Stimulated activated CD8-positive, alpha-beta memory T cell treated with anti-CD3 and anti-CD28 coated beads, Interleukin-15, amount 100 ng/mL, for 24 hours (primary cell): ENCODE measurements at places on chromosomes 5 and 9.

GRCh38 chr5:110865400-110866094, 126.7 kb downstream of the SLC25A46 start:
- no peak for DNase-seq

GRCh38 chr5:6607559-6607936, 25.3 kb downstream of the NSUN2 start:
- DNase-seq: no peak

- DNase-seq: no peak
Observed at GRCh38 chr9:1231998-1232919, 182.1 kb downstream of the DMRT2 start.

DNA sequence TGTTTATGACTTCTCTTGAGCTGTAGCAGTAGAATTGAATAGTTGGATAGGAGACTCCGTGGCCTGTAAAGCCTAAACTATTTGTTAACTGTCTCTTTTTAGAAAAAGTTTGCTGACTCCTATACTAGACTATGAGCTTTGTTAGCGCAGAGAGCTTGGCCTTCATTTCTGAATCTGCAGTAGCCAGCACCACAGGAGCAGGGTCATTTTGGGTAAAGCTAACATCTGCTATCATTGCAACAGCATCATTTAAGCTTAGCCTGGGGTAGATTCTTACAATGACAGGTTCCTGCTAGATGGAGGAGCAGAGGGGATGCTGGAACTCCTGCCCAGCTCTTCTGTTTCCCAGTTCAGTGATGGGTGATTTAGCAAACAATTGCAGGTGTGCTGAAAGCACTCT, 133.7 kb upstream of the ASTN2 start:
- DNase-seq: no peak

DNA sequence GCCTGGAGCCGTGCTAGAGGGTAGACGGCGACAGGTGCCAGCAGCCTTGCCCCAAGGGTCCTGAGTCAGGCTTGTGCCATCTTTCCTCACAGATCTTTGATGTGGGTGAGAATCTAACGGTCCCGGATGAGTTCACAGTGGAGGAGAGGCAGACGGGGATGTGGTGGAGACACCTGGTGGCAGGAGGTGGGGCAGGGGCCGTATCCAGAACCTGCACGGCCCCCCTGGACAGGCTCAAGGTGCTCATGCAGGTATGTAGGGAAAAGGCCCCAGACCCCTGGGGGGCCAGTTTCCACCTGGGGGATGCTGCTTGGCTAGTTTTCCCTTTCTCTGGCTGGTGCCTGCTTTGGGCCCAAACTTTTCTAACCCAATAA, 24.0 kb downstream of the PTGES2 start:
- no peak for DNase-seq

GRCh38 chr9:70881333-70881732, 240.1 kb downstream of the TRPM3 start:
- no peak for DNase-seq

DNA sequence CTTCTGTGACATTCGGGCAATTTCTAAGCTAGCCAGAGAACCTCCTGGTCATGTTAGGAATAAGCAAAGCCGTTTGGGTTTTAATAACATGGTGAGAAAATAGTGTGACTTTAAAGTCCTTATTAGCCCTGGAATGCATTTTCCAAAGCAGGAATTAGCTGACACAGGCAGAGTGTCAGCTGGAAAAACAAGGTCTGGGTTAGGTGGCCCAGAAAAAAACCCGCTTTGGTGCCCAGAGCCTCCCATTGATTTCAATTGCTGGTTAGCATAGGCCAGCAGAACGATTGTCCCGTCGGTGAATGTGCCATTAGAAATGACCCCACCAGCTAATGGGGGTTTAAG, 62.1 kb upstream of the CPEB4 start:
- DNase-seq: no peak

DNA sequence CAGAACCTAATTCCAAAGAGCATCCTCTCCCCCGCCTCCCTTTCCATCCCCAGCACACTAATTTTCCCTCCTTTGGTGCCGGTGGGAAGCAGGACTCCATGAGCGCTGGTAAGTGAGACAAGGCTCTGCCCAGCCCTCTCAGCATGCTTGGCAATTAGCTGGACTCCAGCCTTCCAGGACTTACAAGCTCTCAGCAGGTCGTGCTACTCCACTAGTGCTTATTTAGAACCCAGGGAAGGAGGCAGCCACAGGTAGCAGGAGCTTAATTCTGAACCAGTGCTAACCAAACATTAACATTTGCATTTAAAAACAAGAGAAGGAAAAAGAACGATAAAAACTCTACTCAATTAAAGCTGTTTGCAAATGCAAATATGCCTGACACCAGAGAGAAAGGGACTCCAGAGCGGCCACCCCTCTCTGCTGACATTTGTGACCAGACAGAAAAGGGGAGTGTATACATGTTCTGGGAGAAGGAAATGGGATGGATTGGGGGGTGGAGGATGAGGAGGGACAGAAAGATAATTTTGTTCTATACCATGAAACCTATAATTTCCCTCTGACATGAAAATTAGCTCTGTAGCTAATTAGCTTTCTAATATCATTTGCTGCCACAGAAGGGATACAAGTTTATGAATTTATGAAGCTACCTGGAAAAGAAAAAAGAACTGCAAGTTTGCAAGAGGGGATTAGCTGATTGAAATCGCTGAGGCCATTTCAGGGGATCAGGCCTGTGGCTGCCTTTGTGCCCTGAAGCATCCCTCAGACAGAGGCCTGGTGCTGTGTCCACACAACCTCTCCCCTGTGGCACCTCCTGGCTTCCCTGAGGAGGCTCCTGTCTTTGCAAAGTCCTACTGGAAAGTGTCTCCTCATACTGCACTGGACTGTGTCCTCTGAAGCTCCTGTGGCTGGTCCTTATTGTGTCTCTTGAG, 266.3 kb downstream of the SEC61B start:
- DNase-seq: no peak

GRCh38 chr9:113293285-113293878, 9.8 kb downstream of the RNF183 start:
- DNase-seq: no peak

DNA sequence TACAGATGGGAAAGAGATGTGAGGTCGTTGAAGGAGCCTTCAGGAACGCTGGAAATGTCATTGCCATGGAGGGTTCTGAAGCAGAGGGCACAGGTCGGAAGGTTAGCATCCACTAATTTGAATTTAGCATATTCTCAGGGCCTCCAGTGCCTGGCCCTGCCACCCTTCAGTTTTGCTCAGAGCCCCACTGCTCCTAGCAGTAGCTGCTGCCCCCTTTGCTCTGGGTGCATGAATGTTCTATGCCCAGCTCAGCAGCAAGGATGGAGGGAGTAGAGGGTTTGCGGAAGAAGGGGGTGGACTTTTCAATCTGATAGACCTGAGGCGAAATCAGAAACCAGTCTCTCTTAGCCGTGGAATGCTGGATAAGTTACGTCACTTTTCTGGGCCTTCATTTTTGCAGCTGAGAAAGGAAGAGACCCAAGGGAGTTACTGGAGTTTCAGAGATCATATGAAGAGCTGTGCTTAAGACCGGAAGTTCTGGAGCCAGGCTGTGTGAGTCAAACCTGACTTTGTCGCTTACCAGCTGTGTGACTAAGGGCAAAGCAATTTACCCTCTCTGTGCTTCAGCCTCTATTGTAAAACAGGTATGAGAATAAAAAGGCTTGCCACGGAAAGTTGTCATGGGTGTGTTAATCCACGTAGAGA, 133.2 kb upstream of the PANK3 start:
- DNase-seq: no peak

DNA sequence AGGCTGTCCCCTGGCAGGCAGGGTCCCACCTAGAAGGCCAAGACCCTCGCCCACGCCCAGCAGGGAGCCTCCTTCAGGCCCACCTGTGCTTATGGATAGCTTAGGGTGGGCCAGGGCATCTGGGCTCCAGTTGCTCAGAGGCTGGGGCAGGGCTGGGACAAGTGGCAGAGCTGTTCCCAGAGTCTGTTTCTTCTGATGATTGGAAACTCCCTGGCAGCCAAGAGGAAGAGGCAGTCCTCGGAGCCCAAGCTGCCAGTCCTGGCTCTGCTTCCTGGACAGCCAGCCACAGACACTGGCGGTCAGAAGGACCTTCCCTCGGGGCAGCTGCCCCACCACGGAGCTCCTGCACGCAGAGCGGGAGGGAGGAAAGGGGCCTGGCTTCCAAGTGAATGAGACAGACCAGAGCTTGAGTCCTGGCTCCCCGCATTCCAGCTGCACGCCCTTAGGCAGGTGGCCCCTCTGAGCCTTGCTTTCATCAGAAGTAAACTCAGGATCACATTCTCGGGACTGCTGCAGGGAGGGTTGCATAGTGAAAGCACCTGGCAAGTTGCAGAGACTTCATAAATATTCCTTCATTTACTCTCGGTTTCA, 37.9 kb upstream of the GABRP start:
- DNase-seq: no peak

DNA sequence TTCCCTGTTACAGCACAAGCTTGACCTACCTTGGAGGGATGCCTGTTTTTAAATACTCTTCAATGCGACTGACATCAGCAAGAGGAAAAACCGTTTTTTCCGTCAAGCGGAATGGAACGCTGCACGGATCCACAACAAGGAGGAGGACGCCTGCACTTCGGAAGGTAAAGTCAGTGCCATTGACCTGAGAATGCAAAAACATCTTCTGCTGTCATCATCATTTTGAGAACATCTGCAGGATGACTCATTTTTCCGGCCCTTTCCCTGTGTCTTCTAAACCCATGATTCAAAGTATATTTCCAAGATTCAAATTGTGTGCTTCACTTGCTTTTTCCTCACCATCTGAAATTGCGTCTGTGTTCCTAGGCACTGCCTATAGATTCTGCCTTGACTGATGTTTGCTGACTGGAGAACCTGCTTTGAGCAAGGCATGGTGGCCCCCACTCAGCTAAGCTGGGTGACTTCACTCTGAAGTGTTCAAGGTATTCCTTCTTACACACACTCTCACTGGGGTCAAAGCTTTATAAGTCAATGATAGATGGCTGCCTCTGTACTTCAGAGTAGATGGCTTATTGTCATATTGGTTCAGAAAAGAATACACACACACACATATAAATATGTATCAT, 78.1 kb downstream of the CEMIP2 start:
- no peak for DNase-seq

DNA sequence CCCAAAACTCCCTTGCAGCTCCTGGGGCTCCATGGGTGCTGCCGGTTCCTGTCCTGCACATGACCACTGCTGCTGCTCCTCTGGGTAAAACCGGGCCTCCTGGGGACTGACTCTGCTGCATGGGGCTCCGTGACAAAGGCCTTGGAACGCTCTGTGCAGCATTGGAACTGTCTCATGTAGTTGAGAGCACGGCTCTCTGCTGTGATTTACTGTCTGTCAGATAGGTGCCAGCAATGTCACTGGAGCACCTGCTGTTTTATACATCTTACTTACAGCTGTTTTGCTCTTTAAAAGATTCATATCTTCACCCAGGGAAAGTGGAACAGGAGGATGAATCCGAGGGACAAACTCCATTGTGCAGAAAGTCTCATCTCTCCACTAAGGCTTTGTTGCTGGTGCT, 138.1 kb downstream of the YIPF5 start:
- DNase-seq: no peak

GRCh38 chr5:68739752-68740151, 354.1 kb upstream of the SLC30A5 start:
- no peak for DNase-seq

DNA sequence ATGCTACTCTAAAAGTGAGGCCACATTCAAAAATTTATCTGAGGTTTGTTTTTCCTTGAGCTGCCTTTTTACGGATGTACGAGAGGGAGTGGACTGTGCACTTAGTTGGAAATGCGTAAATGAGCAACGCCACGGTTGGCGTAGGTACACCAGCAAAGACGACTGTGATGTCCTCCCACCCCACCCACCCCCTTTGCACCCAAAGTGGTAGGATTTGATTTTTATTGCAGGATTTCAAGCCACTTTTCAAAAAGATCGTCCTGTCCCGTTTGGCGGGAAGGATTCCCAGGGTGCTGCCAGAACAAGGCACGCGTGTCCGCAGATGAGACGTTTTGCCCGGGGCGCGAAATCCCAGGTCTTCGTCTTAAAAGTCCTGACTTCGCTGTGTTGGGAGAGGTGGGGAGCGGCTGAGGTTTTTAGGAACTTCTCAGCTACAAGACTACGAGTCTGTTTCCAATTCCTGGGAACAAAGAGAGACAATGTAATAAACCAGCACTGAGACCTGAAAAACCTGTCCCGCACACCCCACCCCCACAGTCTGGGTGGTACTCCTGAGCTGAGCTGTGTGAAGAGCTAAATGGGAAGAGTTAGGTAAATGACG, 1.0 kb upstream of the TLE1 start:
- DNase-seq: no peak

DNA sequence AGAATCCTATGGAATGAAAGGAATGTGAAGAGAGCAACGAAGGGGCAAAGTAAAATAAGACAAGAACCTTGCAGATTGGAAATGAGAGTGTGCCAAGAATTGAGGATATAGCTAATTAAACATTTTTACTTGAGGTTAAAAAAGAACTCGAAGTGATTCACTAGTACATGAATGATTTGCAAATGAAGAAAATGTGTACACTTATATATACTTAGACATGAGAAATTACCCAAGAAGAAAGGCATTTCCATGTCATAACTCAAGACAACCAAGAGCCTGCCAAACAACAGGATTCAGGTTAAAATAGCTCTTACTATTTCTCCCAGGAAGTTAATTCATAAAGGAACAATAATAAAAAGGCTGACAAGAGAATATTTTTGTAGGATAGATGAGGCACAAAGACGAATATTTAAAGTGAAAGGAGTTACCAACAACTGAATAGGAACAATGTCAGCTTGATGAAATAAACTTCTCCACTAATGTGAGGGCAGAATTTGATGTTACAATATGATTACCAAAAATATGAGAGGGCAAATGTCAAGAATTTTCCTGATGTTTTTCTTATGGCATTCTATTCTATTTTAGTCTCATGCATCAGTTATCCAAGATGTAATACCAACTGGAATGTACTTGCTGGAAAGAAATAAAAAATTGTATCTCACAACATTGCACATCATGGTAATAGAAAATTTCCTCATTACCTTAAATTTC, 18.9 kb upstream of the NPR3 start:
- DNase-seq: no peak

GRCh38 chr5:37121465-37121864, 127.7 kb downstream of the CPLANE1 start:
- no peak for DNase-seq

GRCh38 chr9:14006386-14007187, 307.4 kb downstream of the NFIB start:
- DNase-seq: no peak

DNA sequence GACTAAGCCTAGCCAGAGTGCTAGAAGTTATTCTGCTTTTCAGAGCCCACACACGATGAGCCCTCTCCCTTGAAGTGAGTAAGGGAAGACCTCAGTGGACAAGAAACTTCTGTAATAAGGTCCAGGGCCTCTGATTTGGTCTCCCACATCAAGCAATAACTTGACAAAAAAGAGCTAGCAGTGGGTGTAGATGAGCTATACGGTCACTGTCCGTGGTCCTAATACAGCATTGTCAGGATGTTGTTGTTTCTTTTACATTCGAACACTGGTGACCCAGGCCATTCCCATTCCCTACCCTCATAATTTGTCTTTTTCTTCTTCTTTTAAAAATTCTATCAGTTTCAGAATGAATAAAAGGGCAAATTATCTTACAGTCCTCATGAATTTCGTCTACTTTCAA, 5.2 kb downstream of the PCSK1 start:
- DNase-seq: no peak
